ENCODE measurements at places on chromosomes 12 and 14. TPM values are rescaled to one million over a fixed set of nuclear protein-coding genes. Genes with fewer than 3 reads are reported as not detected.

Gene RNASE3
- total RNA-seq: not detected

Gene GDF11
- total RNA-seq: 3.7 TPM

Gene LMO3
- total RNA-seq: 0.39 TPM

Gene PLEKHG7
- total RNA-seq: not detected

Gene CFAP251
- 4.2 TPM for total RNA-seq

Gene MGP
- 63.6 TPM for total RNA-seq

Gene CAMKK2
- total RNA-seq: 21.2 TPM

Gene CAPRIN2
- total RNA-seq: 27.7 TPM

Gene SPRING1
- total RNA-seq: 22.7 TPM

Gene INHBC
- total RNA-seq: under 0.01 TPM

Gene AMHR2
- not detected for total RNA-seq

Gene PTHLH
- total RNA-seq: 0.26 TPM

Gene ADGRD1
- 1.7 TPM for total RNA-seq

Gene HOXC12
- not detected for total RNA-seq

Gene SERPINA10
- not detected for total RNA-seq

Gene TMCC3
- total RNA-seq: under 0.01 TPM

Gene MMP17
- 1.3 TPM for total RNA-seq

Gene IGF1
- total RNA-seq: 1.7 TPM

Gene BMAL2
- total RNA-seq: 91.3 TPM

Gene CLEC4A
- 0.32 TPM for total RNA-seq

Gene CLEC6A
- total RNA-seq: not detected

Gene FAM186B
- 0.39 TPM for total RNA-seq

Gene JPH4
- not detected for total RNA-seq

Gene PRR4
- 4.2 TPM for total RNA-seq

Gene SPRYD3
- total RNA-seq: 32.0 TPM

Gene HSP90B1
- 734 TPM for total RNA-seq

Gene CLEC14A
- 0.54 TPM for total RNA-seq

Gene RGS6
- not detected for total RNA-seq

Gene TAS2R8
- total RNA-seq: 0.26 TPM

Gene MYH6
- total RNA-seq: not detected

Gene KANSL2
- total RNA-seq: 56.4 TPM

Gene GPR84
- total RNA-seq: under 0.01 TPM

Gene PWP1
- 95.3 TPM for total RNA-seq

Measured in articular chondrocyte of knee joint (primary cell).